ENCODE measurements at places on chromosomes 3 and 15. TPM values are rescaled to one million over a fixed set of nuclear protein-coding genes. Genes with fewer than 3 reads are reported as not detected.

CYP8B1 gene
- total RNA-seq, result not detected

- DNase-seq, result no peak
Measured at GRCh38 chr3:134903837-134904236, 108.8 kb downstream of the EPHB1 start.

DNA sequence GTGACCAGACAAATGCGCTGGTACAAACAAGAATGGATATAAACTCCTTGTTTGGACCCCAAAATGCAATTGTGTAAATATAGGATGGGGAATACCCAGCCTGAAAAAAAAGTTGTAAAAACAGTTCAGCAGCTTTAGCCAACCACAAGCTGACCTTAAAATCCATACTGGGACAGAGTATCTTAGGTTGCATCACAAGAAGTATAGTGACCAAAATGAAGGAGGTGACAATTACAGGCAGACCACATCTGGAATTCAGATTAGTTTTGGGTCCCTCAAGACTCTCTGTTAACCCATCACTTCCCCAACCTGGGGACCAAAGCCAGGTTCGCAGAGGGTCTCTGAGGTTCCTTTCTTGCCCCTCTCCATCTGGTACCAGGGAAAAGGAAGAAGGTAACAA, 115.9 kb upstream of the PRR20G start:
- DNase-seq, result no peak

DNA sequence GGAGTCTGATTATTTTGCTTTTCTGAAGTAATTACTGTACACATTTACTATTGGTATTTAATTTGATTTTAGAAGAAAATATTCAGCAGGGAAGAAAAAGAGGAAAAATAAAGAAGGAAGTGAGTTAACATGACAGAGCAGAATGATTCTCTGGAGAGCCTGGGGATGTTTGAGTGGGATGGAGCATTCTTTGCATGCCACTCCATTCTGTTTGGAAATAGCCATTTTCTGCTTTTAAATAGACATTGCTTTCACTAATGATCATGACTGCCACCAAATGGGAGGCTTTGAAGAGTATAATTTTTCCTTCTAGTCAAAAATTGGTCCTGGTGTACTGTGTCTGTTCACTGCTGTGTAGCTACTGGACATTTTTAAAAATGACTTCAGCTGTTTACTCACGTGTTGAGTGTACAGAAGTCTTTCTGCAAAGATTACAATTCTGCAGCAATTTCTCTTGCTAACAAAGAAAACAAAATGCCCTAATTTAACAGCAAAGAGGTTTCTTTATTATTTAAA, 196.1 kb downstream of the RYR3 start:
- no peak for DNase-seq

GRCh38 chr3:120496278-120497002, 45.6 kb upstream of the FSTL1 start:
- peak; percentile 98 for DNase-seq

DNA sequence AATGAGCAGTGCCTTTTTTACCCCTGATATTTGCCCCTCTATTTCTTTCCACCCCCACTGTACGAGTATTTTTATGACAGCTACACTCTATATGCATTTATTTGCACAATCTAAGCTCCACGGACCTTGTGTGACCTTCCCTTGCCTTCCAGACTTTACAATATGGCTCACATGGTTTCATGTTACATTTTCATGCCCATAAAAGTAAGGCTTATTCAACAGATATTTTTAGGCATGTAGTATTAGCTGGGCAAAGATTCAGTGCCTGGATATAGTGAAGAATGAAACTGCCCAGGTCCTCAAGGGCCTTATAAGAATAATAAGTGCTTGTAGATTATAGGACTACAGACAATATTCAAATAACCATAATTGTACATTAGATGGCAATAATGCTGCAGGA, 481.9 kb upstream of the CNTN4 start:
- DNase-seq, result no peak

GRCh38 chr3:27623085-27623753, 98.9 kb downstream of the EOMES start:
- peak; percentile 86 for DNase-seq

- no peak for DNase-seq
Measured at GRCh38 chr3:61882253-61882652, 320.9 kb downstream of the PTPRG start.

All from M059J (cell line).